Left renal cortex interstitium (tissue), 4 donors: ENCODE measurements at places on chromosomes 11 and 22. TPM values are rescaled to one million over a fixed set of nuclear protein-coding genes. Genes with fewer than 3 reads are reported as not detected.

Gene ARHGAP20
- polyA plus RNA-seq: 4.4 TPM

- DNase-seq: no peak
Measured at GRCh38 chr22:38074181-38075104, 9.5 kb downstream of the SLC16A8 start.

GRCh38 chr22:28783786-28784671, 11.5 kb downstream of the CCDC117 start:
- DNase-seq: no peak

DNA sequence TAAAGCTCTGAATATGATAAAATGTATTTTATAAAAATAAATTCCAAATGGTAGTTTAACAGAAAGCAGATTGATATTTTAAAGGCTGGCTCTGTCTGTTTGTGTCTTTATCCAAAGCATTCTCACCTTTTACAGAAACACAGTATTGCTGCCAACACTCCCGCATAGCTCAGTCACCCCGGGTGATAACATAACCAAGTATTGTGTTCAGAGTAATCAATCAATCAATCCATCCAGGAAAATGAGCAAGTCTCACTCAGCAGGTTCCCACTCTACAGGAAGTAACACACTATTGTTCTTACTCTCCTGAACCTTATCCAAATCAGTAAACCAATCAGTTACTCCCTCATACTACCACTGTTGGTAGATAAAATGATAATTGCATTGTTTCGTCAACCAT, 203.4 kb downstream of the LRRC4C start:
- no peak for DNase-seq

GRCh38 chr11:67545280-67545679, 22.0 kb upstream of the CABP2 start:
- no peak for DNase-seq
